Neural crest cell (in vitro differentiated cells): ENCODE measurements at places on chromosomes 16 and 17. TPM values are rescaled to one million over a fixed set of nuclear protein-coding genes. Genes with fewer than 3 reads are reported as not detected.
A peak's percentile ranks its signal among the peaks of the same experiment; 100 is the strongest.

DNA sequence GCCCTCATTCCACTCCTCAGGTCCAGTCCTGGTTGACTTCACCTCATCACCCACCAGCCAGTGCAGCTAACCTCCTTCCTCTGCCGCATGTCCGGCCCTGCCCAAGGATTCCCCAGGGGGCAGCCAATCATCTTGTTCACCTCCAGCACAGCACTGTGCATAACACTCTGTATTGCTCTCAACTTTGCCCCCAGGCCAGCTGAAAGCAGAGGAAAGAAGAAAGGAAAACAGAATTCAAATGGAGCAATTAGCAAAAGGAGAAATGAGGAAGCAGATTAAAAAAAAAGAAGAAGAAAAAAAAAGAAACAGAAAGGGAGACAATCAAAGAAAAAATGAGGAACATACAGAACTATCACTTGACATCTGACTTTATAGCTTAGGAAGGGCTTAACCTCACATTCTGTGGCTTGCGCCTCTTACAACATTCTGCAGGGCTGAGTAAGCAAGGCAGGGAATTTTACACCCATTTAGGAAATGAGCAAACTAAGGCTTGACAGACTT lies 26.1 kb downstream of the GAS7 start:
- DNase-seq: no peak

GRCh38 chr17:76714822-76715495 lies 4.2 kb upstream of the MXRA7 start:
- peak; percentile 82 for DNase-seq

DNA sequence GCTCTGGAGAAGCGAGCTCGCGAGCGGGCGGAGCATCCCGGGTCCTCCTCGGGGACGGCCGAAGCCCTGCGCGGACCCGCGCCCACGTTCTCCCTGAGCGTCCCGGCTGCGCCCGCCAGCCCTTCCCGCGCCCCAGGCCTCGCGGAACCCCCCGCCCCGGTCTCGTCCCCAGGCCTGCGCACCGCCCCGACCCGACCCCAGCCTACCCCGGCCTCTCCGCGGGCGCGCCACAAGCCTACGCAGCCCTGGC lies 159 bp downstream of the USP36 start:
- no peak for DNase-seq

DNA sequence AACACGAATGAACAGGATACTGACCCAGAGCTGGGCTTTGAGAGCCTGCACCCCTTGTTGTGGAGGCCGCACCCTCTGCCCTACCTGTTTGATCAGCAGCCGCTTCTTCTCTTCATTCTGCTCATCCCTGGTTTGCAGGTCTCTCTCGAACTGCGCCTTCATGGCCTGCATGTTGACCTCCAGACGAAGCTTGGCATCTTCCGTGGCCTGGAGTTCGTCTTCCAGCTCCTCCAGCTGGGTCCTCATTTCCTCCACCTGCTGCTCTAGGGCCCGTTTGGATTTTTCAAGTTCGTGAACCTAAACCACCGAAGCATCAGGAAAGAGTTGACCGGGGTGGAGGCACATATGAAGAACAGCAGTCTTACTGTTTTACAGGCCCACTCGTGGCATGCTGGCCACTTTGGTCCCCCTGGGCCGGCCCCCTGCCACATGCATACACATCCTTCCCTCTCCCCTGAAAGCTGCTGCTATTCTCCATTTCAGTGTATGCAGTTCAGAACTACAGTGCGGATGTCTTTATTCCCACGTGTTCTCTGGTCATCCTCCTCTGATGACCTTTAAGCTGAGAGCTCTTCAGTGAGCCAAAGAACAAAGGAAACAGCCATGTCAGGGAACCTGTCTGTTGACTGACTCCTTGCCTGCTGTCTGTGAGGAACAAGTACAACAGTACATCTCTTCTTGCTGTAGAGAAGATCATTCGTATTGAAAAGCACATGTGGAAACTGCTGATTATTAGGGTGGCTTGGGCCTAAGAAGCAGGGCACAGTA lies 54.8 kb downstream of the NDEL1 start:
- no peak for DNase-seq

- no peak for DNase-seq
Observed at GRCh38 chr17:6712058-6712853, 913 bp downstream of the SLC13A5 start.

DNA sequence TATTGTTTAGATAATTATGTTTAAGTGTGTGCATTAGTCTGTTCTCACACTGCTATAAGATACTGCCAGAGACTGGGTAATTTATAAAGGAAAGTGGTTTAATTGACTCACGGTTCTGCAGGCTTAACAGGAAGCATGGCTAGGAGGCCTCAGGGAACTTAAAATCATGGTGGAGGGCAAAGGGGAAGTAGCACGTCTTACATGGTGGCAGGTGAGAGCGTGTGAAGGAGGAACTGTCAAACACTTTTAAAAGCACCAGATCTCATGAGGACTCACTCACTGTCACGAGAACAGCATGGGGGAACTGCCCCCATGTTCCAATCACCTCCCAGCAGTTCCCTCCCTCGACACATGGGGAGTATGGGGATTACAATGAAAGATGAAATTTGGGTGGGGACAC lies 203.5 kb upstream of the GOT2 start:
- DNase-seq: no peak

DNA sequence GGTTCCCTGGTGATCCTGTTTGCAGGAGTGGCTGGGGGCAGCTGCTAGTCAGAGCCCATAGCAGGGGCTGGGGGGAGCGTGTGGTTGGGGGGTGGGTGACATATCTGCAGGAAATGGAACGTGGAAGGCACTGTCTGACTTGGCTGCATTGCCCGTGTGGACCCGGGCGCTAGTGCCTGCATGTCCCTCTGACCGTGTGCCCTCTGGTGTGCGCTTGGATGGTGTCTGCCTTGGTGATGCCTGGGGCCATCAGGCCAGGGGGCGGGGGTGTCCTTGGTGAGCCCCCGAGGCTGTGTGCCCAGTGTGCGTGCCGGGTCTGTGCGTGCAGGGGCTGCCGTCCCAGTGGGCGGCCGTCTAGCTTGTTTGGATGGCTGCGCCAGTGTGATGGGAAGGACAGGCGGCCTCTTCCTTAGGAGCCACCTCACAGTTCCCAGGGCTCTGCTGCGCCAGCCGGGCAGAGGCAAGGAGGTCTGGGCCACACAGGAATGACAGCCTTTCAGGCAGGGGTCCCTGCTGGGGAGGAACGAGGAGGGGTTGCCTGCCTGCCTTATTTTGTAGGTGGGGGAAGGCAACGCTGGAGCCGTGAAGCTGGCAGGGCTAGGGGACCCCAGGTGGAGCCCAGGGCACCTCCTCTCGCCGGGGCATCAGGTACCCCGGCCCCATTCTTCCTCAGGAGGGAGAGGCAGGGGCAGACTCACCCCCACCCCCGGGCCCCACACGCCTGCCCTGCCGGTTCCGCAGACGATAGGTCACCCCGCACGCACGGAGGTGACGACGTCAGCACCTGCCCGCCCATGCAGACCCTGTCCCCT lies 693 bp downstream of the NDRG4 start:
- DNase-seq: no peak

DNA sequence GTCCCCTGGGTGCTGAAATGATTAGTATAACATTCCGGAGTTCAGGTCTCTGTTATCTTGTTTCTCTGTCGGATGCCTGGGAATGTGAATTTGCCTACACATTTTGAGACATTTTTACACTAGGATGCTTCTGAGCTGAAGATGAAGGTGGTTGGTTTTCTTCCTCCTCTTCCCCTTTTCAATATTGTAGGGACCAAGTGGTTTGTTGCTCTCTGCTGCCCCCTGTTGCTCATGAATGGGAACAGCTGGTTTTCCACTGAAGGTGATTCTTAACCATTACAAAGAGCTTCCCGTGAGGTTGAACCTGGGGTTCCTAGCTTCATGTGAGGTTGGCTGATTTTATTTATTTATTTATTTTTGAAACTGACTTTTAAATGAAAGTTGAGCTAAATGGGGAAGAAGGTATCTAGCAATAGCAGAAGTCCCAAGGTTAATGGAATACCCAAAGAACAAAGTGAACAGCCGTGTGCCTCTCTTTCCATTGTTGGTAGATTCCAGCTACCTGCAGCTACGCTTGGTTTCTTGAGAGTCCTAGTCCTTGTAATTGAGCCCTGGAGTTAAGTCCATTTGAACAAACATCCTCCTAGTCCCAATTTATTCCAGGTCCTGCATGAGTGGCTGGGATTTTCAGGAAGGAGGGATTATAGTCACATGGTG lies 983.9 kb upstream of the EEF2KMT start:
- peak; percentile 48 for DNase-seq

- DNase-seq: no peak
Observed at GRCh38 chr16:67104845-67105244, 4.9 kb upstream of the PHAF1 start.

GRCh38 chr16:78428193-78428592 lies 328.7 kb downstream of the WWOX start:
- no peak for DNase-seq

GRCh38 chr16:71894229-71894920 lies 956 bp upstream of the IST1 start:
- DNase-seq: peak; percentile 23

DNA sequence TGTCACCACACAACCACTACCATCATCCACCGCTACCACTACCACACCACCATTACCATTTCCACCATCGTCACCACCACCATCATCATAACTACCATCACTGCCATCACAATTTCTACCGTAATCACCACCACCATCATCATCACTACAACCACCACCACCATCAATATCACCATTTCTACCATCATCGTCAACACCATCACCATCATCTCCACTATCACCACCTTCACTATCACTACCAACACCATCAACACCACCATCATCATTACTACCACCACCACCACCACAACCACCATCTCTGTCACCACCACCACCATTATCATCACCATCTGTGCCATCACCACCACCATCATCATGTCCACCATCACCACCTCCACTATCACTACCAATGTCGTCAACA lies 524.5 kb upstream of the C16orf82 start:
- no peak for DNase-seq

GRCh38 chr17:73096211-73096610 lies 3.7 kb upstream of the SLC39A11 start:
- no peak for DNase-seq

DNA sequence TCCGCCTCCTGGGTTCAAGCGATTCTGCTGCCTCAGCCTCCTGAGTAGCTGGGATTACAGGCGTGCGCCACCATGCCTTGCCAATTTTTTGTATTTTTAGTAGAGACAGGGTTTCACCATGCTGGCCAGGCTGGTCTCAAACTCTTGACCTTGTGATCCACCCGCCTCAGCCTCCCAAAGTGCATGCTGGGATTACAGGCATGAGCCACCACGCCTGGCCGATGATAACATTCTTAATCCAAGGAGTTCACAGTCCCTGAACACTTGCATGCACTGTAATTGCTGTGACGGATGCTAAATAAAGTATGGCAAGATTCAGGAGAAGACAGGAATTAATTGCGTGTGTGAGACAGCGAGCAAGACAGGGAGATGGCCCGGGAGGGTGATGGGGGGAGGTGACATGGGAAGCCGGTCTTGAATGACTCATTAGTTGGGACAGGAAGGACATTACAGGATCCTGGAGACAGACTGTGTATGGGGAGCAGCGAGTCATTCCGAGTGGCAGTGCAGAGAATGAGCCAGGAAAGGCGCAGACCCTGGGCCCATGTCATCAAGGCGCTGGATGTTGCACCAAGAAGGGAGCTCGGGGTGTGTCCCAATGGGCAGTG lies 6.7 kb downstream of the ABCA3 start:
- no peak for DNase-seq

- DNase-seq: no peak
Observed at GRCh38 chr17:37179893-37180292, 195.9 kb upstream of the C17orf78 start.

GRCh38 chr16:73163238-73163815 lies 115.4 kb upstream of the ZFHX3 start:
- no peak for DNase-seq

- DNase-seq: peak; percentile 28
Observed at GRCh38 chr16:75789237-75789636, 62.9 kb upstream of the CPHXL start.

- DNase-seq: no peak
Observed at GRCh38 chr17:79659376-79659775, 48.5 kb upstream of the RBFOX3 start.

GRCh38 chr16:20260215-20261009 lies 66.9 kb downstream of the GP2 start:
- no peak for DNase-seq

DNA sequence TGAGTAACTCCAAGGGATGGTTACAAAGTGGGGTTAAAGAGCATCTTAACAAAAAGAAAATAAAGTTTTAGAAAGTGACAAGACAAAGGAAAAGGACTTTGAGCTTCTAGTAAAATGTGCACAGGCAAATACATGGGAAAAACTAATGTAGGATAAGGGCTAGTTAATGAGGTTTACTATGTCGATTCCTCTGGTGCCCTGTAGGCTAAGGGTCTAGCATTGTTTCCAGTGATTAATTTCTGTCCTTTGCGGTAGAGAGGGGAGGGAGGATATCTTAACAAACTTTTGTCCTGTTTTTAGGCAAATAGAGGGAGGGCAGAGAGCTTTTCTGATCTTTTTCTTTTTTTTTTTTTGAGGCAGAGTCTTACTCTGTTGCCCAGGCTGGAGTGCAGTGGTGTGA lies 96.6 kb upstream of the SIAH1 start:
- DNase-seq: no peak

DNA sequence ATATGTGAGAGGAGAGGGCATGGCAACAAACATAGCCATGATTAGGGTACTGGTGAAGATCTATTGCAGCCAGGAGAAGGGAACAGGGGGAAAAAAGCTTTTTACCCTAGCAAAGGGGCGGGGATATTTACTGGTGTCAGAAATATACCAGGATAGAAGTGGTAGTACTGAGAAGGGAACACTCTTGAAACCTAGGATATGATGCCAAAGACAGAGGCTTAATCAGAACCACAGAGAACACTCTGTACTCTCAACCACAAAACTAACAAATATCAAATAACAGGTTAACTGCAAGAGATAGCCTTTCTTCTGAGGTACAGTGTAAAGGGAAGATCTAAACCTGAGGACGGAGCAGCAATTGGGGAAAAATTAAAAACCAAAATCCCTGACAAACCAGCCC lies 112.2 kb downstream of the KIF2B start:
- no peak for DNase-seq

GRCh38 chr16:66299349-66299748 lies 67.1 kb upstream of the CDH5 start:
- DNase-seq: no peak

GRCh38 chr17:50633683-50634082 lies 998 bp upstream of the ABCC3 start:
- no peak for DNase-seq

The PIGW gene
- total RNA-seq: 20.8 and 20.9 TPM in 2 replicates

The KRTAP3-1 gene
- total RNA-seq: not detected in 2 replicates

The CHMP1A gene
- 93.9 and 102 TPM in 2 replicates for total RNA-seq

The HBA1 gene
- not detected in 2 replicates for total RNA-seq

The CWC25 gene
- total RNA-seq: 18.9 and 19.3 TPM in 2 replicates

The IST1 gene
- total RNA-seq: 216 and 242 TPM in 2 replicates

The GRAP gene
- 2.1 and 2.8 TPM in 2 replicates for total RNA-seq

The NEUROD2 gene
- total RNA-seq: not detected in 2 replicates

The SEPTIN1 gene
- total RNA-seq: 2.3 and 2.9 TPM in 2 replicates

The PIGS gene
- 63.5 and 71.1 TPM in 2 replicates for total RNA-seq
